Right cardiac atrium (tissue), 5 donors: ENCODE measurements at places on chromosomes 6 and 20. TPM values are rescaled to one million over a fixed set of nuclear protein-coding genes. Genes with fewer than 3 reads are reported as not detected.

Gene DEFB124
- not detected for total RNA-seq

Gene SH3BGRL2
- 7.1 TPM for total RNA-seq

Gene BPIFB1
- not detected for total RNA-seq

Gene GPR6
- total RNA-seq, result not detected

Gene OR2H2
- total RNA-seq, result not detected

Gene CGAS
- total RNA-seq, result 1.9 TPM

Gene TNFRSF6B
- total RNA-seq, result 0.23 TPM

Gene ELOVL4
- total RNA-seq, result 0.84 TPM

Gene NKAIN2
- 1.3 TPM for total RNA-seq

Gene IMPG1
- 0.29 TPM for total RNA-seq

Gene BIRC7
- not detected for total RNA-seq

Gene CLVS2
- not detected for total RNA-seq

Gene TRIM40
- total RNA-seq, result not detected

Gene KHDC1
- total RNA-seq, result 4.2 TPM

Gene PDE7B
- 11.6 TPM for total RNA-seq

Gene TCP1
- total RNA-seq, result 155 TPM

Gene PLA2G7
- 0.71 TPM for total RNA-seq

Gene EDN1
- total RNA-seq, result 1.8 TPM

Gene GINS1
- total RNA-seq, result 0.74 TPM

Gene NINL
- total RNA-seq, result 4.3 TPM

Gene HSPA1L
- 2.8 TPM for total RNA-seq

Gene NOX3
- not detected for total RNA-seq

Gene PRICKLE4
- 4.0 TPM for total RNA-seq

Gene COL10A1
- total RNA-seq, result not detected

Gene FOXF2
- total RNA-seq, result not detected

Gene ZSCAN9
- 9.0 TPM for total RNA-seq

Gene LRRN4
- 0.77 TPM for total RNA-seq

Gene PBOV1
- not detected for total RNA-seq

Gene IL17F
- not detected for total RNA-seq

Gene DLL1
- 29.2 TPM for total RNA-seq

Gene CDC40
- total RNA-seq, result 13.6 TPM

Gene GCLC
- total RNA-seq, result 25.3 TPM

Gene LGSN
- not detected for total RNA-seq

Gene FGD2
- total RNA-seq, result 9.7 TPM

Gene GCNT2
- total RNA-seq, result 10.4 TPM

Gene VWA7
- total RNA-seq, result 7.0 TPM

Gene DDR1
- total RNA-seq, result 96.2 TPM

Gene ULBP3
- total RNA-seq, result 1.1 TPM

Gene KCNG1
- total RNA-seq, result 1.5 TPM

Gene RIPOR2
- 2.4 TPM for total RNA-seq

Gene KIF25
- 0.29 TPM for total RNA-seq

Gene ENPP1
- 3.5 TPM for total RNA-seq

Gene RSPO4
- 0.53 TPM for total RNA-seq

Gene DEF6
- total RNA-seq, result 2.2 TPM

Gene CENPB
- total RNA-seq, result 63.9 TPM

Gene SOBP
- total RNA-seq, result 19.3 TPM

Gene GATA5
- 2.3 TPM for total RNA-seq

Gene CST5
- total RNA-seq, result not detected

Gene OPN5
- total RNA-seq, result not detected

Gene MCHR2
- total RNA-seq, result not detected

Gene BTBD3
- total RNA-seq, result 24.2 TPM

Gene MAP7
- total RNA-seq, result 1.3 TPM

Gene SLC17A1
- not detected for total RNA-seq

Gene FILIP1
- 131 TPM for total RNA-seq

Gene ZNF165
- 0.41 TPM for total RNA-seq

Gene NELFE
- 50.4 TPM for total RNA-seq

Gene RNF182
- total RNA-seq, result 0.57 TPM

Gene SRC
- total RNA-seq, result 11.8 TPM

Gene NOP56
- total RNA-seq, result 69.2 TPM
